ENCODE measurements at places on chromosomes 5 and 9.

DNA sequence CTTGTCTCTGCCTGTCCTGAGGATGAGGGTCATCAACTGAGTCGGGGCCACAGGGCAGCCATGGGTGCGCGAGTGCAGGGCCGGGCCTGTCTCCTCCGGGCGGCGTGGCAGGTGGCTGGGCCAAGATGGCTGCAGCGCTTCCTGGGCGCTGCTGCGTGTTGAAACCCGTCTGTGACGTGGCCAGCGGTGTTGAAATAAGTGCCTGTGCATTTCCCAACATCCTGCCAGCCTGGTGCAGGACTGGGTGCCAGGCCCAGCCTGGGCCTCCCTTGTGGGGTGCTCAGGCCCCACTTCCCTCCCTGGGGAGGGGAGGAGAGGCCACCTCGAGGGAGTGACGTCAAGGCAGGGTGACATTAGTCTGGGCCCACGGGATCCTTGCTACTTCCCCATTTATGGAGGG, 45.5 kb downstream of the RXRA start:
- DNase-seq = no peak

- no peak for DNase-seq
Observed at GRCh38 chr9:24381205-24381604, 164.5 kb downstream of the IZUMO3 start.

GRCh38 chr5:52491818-52492217, 295.9 kb upstream of the ITGA1 start:
- DNase-seq = no peak

- no peak for DNase-seq
Observed at GRCh38 chr9:13264788-13265187, 14.7 kb downstream of the MPDZ start.

- no peak for DNase-seq
Observed at GRCh38 chr9:124450241-124450924, at the start of gene ADGRD2. TSS of gene ADGRD2 (plus strand) at chr9:124450451. CDS start at chr9:124451667, 1,216 bp downstream.

GRCh38 chr5:113357696-113358476, 76.9 kb downstream of the TSSK1B start:
- no peak for DNase-seq
